CD4-positive, alpha-beta T cell (primary cell): ENCODE measurements at places on chromosomes 4 and X. TPM values are rescaled to one million over a fixed set of nuclear protein-coding genes. Genes with fewer than 3 reads are reported as not detected.
A peak's percentile ranks its signal among the peaks of the same experiment; 100 is the strongest.

Gene TAF7L
- total RNA-seq = not detected

Gene FGFR3
- total RNA-seq = not detected

- no peaks in the 10 kb centered on the region for H3K27me3 ChIP-seq
- H3K27ac ChIP-seq = no peak overlapping the region
- no peak overlapping the region for H3K4me3 ChIP-seq
These were observed 281.9 kb upstream of the MAD2L1 start for GRCh38 chr4:120348521-120348920.

Gene MAGEA4
- total RNA-seq = not detected

GRCh38 chrX:38991656-38992440 lies 190.6 kb downstream of the MID1IP1 start:
- no peaks in the 10 kb centered on the region for H3K27me3 ChIP-seq
- no peak for DNase-seq
- no peak overlapping the region for H3K27ac ChIP-seq
- H3K4me1 ChIP-seq = no peaks in the 10 kb centered on the region

Gene SLC34A2
- total RNA-seq = not detected

GRCh38 chrX:103153661-103154060 lies 60.7 kb upstream of the NXF3 start:
- no peaks in the 10 kb centered on the region for H3K27me3 ChIP-seq
- DNase-seq = no peak
- no peaks in the 10 kb centered on the region for H3K36me3 ChIP-seq

DNA sequence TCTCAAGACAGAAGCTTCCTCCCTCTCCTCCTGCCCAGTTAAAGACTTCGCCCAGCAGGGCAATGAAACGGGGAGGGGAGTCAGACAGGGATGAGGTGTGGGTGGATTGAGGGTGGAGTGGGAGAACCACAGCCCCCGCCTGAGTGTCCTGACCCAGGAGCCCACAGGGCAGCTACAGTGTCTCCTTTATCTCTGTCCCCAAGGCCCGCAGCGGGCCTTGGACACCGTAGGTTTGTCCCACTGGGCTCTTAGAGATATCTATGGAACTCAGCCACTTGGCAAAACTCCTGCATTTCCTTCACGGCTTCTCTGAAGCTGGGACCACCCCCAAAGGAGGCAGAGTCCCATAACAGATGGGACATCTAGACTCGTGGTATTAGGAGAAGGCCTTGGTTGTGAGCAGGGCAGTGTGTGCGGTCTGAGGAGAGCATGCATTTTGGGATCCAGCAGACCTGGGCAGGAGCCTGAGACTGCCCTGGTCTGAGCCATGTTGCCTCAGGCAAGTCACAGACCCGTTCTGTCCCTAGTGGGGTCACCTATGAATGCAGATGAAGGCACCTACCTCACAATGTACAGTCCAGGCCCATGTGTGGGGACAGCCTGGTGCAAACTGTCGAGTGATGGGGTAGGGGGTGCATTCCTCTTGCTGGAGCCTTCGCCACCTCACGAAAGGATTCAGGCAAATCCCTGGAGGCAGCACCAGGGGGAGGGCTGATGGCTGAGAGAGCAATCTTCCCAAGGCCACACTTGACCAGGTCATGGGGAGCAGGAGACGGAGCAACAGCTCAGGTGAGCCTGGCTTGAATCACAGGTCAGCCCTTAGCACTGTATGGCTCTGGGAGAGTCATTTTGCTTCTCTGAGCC lies 225.7 kb upstream of the PSAPL1 start:
- H3K4me1 ChIP-seq = no peaks in the 10 kb centered on the region
- H3K4me3 ChIP-seq = no peak overlapping the region
- no peak for DNase-seq
- H3K27me3 ChIP-seq = peaks cover 6% of the 10 kb centered on the region

- DNase-seq = no peak
- H3K36me3 ChIP-seq = no peaks in the 10 kb centered on the region
These were observed 31.2 kb upstream of the NSUN7 start for GRCh38 chr4:40718586-40718985.

GRCh38 chr4:151532001-151532708 lies 123.2 kb downstream of the FHIP1A start:
- no peak for DNase-seq
- H3K27me3 ChIP-seq = peaks cover 3% of the 10 kb centered on the region
- no peak overlapping the region for H3K4me3 ChIP-seq
- no peak overlapping the region for H3K27ac ChIP-seq
- H3K4me1 ChIP-seq = no peaks in the 10 kb centered on the region

Gene MGARP
- total RNA-seq = not detected

GRCh38 chr4:126306152-126306869 lies 991.6 kb downstream of the FAT4 start:
- no peak for DNase-seq
- H3K4me3 ChIP-seq = no peak overlapping the region
- H3K4me1 ChIP-seq = no peaks in the 10 kb centered on the region
- H3K36me3 ChIP-seq = no peaks in the 10 kb centered on the region
- H3K27me3 ChIP-seq = no peaks in the 10 kb centered on the region
- H3K27ac ChIP-seq = no peak overlapping the region

Gene PLXNB3
- not detected for total RNA-seq

Gene SPANXB1
- total RNA-seq = not detected

- no peaks in the 10 kb centered on the region for H3K36me3 ChIP-seq
- no peaks in the 10 kb centered on the region for H3K27me3 ChIP-seq
- no peaks in the 10 kb centered on the region for H3K4me1 ChIP-seq
- no peak overlapping the region for H3K27ac ChIP-seq
- no peak for DNase-seq
- no peak overlapping the region for H3K4me3 ChIP-seq
These were observed 96.5 kb upstream of the MYOZ2 start for GRCh38 chr4:119039160-119039559.

GRCh38 chrX:24371391-24371972 lies 11.0 kb downstream of the SUPT20HL1 start:
- DNase-seq = peak; percentile 49
- no peak overlapping the region for H3K27ac ChIP-seq
- no peak overlapping the region for H3K4me3 ChIP-seq
- no peaks in the 10 kb centered on the region for H3K27me3 ChIP-seq

Gene PNMA3
- 2.6 TPM for total RNA-seq

DNA sequence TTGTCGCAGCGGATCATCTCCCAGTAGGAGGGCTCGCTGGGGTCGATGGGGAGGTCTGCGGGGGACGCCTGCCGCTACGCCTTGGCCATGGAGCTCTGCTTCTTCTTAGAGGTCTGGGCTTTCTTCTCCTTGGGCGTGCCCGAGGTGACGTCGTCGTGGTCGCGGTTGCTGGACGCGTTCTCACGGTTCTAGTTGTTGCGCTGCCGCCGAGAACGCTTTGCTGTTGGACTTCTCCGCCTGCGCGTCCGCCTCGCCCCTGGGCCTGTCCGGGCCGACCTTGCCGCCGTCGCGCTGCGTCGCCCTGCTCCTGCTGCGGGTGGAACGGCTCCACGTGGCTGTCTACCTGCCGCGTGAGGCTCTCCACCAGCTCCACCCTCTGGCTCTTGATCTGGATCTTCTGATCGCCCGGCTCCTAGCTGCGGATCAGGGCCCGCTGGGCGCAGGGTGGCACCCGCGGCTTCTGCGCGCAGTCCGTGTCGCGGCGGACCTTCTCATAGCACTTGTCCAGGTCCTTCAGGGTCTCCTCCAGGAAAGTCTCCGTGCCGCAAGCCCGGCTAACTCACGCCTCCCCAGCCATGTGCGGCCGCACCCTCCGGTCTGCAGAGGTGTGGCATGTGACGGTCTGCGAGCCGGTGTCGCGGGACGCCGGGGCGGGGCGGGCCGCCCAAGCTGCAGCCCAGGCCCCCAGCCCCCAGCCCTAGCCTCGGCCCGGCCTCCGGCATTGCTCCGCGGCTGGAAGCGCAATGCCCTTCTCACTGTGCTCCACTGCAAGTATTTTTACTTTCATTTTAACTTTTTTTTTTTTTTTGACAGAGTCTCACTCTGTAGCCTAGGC lies 40.5 kb upstream of the OGT start:
- H3K27ac ChIP-seq = no peak overlapping the region
- no peaks in the 10 kb centered on the region for H3K27me3 ChIP-seq
- H3K36me3 ChIP-seq = no peaks in the 10 kb centered on the region
- peaks cover 10% of the 10 kb centered on the region for H3K4me1 ChIP-seq
- DNase-seq = peak; percentile 25

Gene HNRNPDL
- total RNA-seq = 467 TPM

DNA sequence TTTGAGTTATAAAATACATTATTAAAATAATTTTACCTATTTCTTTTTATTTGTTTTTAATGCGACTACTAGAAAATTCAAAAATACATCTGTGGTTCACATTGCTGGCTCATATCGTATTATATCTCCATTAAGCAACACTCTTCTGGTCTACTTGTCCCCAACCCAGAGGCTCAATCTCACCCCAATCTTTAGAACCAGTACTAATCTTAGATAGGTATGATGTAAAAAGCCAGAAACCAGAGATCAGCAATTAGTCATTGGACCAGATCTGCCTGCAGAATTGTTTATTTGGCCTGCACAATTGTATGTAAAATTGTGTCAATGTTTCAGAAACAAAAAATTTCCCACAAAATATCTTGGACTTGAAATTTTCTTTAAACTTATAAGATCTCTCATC lies 155.5 kb upstream of the BMP3 start:
- no peaks in the 10 kb centered on the region for H3K27me3 ChIP-seq
- no peak overlapping the region for H3K27ac ChIP-seq
- no peaks in the 10 kb centered on the region for H3K36me3 ChIP-seq
- H3K4me3 ChIP-seq = no peak overlapping the region
- no peak for DNase-seq

Gene FDCSP
- not detected for total RNA-seq

DNA sequence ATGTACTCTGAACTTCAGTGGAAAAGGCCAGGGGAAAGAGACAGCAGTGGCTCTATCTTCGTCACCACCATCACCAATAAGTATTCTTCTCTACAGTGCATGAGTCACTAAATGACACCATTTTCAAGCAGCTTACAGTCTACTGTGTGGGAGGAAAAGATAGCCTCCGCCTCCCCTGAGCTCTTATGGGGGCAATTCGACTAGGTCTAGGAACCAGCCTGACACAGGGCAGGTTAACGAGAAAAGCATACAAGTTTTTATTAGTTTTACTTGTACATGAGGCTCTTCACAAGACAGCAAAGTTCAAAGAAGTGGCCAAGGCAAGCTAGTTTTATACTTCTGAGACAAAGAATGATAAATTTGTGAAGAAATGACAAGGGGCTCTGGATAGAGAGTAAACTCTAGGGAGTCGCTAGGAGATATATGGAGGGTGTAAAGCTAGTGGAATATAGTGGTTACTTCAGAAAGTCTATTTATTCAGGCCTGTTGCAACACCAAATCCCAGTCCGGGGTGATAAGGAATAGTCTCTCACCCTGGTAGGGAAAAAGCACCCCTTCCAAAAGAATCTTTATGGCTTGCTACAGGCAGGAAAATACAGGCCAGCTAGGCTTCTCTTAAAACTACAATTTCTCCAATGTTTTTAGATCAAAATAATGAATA lies 49.7 kb downstream of the SCD5 start:
- H3K4me1 ChIP-seq = no peaks in the 10 kb centered on the region
- DNase-seq = no peak
- H3K36me3 ChIP-seq = no peaks in the 10 kb centered on the region

GRCh38 chr4:1492651-1493539 lies 86.7 kb upstream of the NKX1-1 start:
- H3K27me3 ChIP-seq = no peaks in the 10 kb centered on the region
- H3K27ac ChIP-seq = no peak overlapping the region
- no peaks in the 10 kb centered on the region for H3K36me3 ChIP-seq
- H3K4me3 ChIP-seq = no peak overlapping the region
- no peak for DNase-seq

DNA sequence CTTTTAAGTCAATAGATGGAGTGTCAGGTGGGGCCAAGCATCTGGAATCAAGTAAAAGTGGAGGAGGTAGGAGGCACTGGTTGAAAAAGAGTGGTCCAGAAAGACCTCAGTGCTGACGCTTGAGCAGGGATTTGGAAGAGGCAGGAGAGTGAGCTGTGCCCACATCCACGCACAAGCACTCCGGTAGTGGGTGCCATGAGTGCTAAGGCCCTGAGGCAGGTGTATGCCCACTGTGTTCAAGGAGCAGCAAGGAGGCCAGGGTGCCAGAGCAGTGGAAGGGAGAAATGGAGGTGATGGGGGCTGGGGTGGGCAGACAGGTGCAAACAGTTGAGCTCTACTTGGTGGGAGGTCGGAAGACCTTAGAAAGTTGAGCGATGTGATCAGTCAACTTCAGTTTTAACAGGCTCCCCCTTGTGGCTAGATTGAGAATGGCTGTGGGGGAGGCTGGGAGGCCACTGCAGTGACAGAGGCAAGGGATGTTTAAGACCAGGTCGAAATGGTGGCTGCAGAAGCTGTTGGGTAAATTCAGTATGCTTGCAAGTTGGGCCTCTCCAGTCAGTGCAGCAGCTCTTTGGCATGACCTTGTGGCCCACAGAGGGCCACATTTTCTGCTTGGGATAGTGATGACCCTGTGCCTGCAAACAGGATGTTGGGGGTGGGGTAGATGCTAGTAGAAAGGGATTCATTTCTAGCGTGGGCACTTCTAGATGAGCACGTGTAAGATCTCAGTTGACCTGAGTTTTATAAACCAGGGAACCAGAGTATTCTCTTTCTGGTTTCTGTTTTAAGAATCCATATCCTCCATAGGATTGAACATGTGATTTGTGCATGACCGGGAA lies 12.7 kb downstream of the TKTL1 start:
- peaks cover 44% of the 10 kb centered on the region for H3K4me1 ChIP-seq
- no peaks in the 10 kb centered on the region for H3K36me3 ChIP-seq
- DNase-seq = peak; percentile 84
- H3K4me3 ChIP-seq = no peak overlapping the region

Gene PRSS12
- not detected for total RNA-seq

DNA sequence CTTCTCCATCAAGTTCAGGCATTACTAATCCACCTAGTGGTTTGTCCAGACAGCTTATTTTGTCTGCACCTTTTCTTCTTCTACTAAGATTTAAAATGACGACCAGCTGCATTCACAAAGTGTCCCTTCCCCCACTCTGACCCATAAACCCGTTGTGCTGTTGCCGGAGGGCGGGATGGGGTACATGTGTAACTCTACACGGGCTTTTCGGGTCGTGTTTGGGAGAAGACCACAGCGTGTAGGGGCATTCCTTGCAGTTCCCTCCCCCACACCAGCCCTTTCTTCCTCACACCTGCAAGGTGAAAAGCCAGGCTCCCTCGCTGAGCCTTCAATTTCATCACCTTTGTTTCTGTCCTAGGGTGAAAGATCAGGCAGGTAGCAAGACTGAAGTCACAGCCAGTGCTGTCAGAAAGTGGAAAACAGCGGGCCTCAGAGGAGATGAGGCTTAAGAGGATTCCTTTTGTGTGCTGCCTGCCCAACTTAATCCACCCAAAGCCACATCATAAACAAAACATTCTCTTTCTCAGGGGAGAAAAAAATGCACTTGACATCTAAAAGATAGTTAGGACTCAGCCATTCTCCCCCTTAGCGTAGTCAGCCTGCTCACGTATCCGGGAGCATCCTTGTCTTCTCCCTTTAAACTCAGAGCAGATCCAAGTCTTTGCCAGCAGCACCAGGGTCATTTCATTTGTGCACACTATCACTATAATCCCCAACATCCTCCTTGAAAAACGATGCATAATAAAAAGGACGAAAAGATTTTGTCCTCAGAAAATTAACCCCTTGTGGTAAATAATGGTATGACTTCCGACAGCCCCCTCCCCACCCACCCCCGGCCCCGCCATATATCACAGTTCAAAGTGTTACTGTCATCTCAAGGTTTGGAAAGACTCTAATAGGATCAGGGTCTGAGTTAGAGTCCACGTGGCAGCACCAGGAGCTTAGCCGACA lies 599.0 kb downstream of the RAB28 start:
- H3K27me3 ChIP-seq = no peaks in the 10 kb centered on the region
- H3K27ac ChIP-seq = no peak overlapping the region
- H3K4me3 ChIP-seq = no peak overlapping the region
- H3K36me3 ChIP-seq = no peaks in the 10 kb centered on the region
- H3K4me1 ChIP-seq = no peaks in the 10 kb centered on the region

Gene ZNF157
- total RNA-seq = 0.47 TPM
